ENCODE measurements at places on chromosomes 7 and 10.

- no peak for DNase-seq
These were observed 2.6 kb upstream of the DNTT start for GRCh38 chr10:96301616-96302015.

DNA sequence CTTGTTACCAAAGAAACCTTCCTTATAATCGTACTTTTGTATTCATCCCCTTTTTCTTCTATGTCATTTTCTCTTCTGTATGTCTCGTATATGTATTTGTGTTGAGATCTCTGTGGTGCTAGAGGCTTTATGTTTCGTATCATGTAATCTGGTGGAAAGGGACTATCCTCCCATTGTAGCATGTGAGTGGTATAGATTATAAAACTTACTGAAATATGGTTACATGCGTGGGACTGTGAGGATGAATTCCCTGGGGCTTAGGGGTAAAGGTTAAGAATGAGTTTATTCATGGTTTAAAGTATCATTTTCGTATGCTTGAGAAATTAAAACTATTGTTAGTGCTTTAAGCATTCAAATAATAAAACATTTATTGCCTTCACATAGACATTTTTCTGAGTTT lies 141.9 kb downstream of the ANKRD7 start:
- DNase-seq: no peak

DNA sequence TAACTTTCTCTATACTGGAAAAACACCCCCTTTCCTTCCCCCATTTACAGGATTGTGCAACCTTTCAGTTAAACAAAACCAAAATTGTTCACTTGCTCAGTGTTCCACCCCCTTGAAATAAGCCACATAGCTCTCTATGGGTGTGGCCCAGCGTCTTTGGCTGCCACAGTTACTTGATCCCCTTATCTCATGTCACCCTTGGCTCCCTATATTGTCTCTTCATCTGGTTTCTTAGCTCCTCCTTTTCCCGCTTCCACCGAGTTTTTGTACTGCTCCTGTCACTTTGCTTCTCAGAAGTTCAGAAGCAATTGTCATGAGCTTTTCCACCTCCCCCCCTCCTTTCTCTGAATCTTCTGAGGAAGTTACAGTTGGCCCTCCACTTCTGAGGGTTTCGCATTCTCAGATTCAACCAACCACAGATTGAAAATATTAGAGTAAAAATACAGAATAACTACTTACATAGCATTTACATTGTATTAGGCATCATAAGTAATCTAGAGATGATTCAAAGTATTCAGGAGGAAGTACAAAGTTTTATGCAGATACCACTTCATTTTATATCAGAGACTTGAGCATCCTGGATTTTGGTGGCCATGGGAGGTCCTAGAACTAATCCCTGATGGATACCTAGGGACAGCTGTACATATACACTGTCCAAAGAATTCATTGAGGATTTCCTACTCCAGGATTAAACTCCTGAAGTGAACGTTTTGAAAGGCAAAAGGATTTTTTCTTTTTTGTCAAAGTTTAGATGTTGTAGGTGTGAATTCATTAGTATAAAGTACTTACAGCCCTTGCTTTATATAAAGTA lies 60.4 kb downstream of the ADD3 start:
- DNase-seq: no peak

- DNase-seq: no peak
These were observed 28.8 kb downstream of the TOMM7 start for GRCh38 chr7:22793593-22794462.

- no peak for DNase-seq
These were observed 70.6 kb downstream of the AP3M1 start for GRCh38 chr10:74079936-74080590.

DNA sequence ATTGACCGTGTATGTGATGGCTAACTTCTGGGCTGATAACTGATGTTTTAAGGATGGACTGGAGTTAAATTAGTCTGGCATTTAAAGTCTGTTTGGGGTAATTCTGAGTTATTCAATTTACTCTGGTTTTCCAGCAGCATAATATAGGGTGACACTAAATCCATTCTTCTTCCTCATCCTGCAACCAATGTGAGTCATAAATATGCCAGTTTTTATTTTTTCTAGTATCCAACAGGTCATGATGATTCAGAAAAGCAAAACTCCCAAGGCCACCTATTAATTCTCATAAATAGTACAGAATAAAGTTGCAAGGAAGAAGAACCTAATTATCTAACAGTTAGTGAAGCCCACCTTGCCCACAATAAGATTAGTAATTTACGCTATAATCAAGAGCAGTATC lies 7.5 kb upstream of the EPHB6 start:
- DNase-seq: no peak

GRCh38 chr7:103870664-103871063 lies 118.8 kb downstream of the RELN start:
- no peak for DNase-seq

GRCh38 chr7:128268233-128268632 lies 27.2 kb downstream of the LEP start:
- DNase-seq: no peak

DNA sequence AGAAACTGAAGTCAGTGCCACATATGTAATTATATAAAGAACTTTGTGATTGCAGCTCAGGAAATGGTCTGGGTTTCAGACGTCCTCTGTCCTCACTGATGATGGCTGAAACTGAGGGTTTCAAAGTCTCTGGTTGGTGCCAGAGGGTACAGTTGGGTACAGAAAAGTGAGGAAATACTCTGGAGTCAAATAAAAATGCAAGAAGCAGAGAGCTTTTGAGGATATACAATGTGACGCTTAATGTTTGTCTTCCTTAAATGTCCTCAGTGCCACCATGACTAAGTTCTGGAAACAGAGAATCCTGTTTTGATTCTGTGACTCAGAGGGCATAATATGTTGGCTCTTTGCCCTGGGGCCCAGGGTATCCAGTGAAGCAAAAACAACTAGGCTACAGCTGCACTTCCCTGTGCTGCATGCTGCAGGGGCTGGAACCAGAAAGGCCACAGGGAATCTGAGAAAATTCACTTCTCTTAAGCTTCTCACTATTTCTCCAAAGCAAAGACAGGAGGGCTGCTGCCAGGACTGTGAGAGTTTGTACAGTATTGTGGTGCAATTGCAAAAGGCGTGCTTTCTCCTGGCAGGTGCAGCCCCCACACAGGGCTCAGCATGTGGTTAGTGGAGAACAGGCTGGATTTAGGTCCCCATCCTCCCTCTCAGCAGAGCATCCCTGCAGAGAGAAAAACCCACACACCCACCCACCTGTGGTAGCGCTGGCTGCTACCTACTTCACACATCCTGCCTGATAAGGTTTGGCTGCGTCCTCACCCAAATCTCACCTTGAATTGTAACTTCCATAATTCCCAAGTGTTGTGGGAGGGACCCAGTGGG lies 169.5 kb upstream of the SVIL start:
- peak; percentile 23 for DNase-seq

GRCh38 chr10:72679838-72680241 lies 12.1 kb upstream of the MCU start:
- DNase-seq: no peak

DNA sequence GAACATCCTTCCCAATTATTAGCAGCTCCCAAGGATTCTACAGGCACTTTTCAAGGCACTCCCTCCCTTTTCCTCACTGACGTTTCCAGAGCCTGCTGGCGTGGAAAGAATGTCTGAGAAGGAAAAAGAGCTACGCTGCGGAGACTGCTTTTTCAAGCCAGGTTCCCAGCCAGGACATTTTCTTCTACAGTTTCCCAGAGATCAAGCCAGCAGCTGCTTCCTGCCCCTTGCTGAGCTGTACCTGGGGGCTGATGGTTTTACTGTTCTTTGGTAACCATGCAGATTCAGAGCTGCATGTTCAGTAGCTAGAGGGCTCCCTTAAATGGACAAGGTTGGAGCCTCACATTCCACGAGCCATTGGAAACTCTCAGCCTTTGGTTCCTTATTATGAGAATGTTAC lies 133.4 kb downstream of the EVX1 start:
- DNase-seq: no peak

GRCh38 chr7:105297985-105298384 lies 90.7 kb downstream of the SRPK2 start:
- DNase-seq: no peak

DNA sequence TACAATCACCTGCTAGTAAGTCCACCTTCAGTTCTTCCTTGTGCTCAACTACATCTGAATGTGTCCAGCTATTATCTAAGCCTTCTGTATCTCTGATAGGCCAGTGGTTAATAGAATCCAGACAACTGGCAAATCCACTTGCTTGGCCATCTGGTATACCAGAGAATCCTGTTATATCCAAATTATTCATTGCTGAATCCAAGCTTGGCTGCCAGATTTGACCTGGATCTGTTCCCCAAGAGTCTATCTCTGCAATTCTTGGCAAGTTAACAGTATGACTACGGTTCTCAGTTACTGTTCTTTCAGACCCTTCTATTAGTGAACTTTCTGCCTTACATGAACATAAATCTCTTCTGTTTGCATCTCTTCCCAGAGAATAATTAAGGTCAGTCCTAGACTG lies 154.6 kb upstream of the TARP start:
- no peak for DNase-seq

DNA sequence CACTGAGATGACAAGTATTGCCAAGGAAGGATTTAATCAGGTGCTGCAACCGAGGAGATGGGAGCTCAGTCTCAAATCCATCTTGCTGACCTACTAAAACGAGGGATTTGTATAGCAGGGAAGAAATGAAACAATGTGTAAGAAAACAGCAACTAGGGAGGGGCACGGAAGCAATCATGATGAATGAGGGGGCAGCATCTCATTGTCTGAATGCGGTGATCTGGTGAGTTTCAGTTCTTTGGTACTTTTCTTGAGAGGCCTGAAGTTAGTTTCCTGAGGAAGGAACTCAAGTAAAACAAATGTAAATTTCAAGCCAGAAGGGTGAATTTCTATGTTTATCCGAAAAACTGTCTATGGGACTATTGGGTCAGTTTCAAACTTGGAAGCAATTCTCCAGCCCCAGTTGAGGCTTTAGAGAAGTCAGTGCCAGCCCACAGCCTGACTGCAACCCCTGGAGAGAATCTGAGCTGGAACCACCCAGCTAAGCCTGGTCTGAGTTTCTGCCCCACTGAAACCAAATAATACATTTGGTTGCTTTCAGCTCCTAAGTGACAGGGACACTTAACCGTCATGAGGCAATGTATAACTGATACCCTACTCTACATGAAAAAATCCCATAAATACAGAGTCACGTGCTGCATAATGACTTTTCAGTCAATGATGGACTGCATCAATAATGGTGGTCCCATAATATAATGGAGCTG lies 45.8 kb upstream of the TNS3 start:
- no peak for DNase-seq

- DNase-seq: no peak
These were observed 52.3 kb downstream of the CCDC3 start for GRCh38 chr10:12949248-12949647.

DNA sequence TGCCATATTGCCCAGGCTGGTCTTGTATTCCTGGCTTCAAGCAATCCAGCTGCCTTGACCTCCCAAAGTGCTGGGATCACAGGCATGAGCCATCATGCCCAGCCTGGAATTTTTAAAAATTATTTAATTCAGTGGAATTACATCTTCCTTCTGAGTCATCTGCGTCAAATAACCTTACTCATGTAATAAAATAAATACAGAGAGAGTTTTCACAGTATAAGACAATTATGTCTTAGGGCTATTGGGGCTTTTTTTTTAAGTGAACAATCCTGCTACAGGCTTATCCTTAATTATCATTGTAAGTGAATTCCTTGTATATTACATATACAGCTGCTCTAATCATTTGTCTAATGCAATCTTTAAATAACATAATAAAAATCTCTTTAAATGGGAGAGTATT lies 108.3 kb downstream of the MAPK8 start:
- DNase-seq: no peak

GRCh38 chr7:80967071-80967916 lies 48.4 kb upstream of the SEMA3C start:
- no peak for DNase-seq

- DNase-seq: no peak
These were observed 31.5 kb upstream of the SLC13A1 start for GRCh38 chr7:123231021-123232000.

DNA sequence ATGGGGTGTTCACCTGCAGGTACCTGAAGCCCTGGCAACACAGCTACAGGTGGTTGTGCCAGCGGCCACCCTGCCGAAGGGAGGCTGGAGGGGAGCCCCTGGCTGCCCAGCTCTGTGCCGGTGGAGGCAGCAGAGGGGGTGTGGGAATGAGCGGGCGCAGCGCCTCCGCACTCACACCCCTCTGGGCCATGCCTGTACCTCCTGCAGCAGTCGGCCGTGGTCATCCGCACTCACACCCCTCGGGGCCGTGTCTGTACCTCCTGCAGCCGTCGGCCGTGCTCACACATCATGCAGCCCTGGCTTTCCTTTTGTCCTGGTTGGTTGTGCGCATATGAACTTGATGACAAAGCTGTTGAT lies 1.7 kb downstream of the ZNF511 start:
- DNase-seq: no peak

DNA sequence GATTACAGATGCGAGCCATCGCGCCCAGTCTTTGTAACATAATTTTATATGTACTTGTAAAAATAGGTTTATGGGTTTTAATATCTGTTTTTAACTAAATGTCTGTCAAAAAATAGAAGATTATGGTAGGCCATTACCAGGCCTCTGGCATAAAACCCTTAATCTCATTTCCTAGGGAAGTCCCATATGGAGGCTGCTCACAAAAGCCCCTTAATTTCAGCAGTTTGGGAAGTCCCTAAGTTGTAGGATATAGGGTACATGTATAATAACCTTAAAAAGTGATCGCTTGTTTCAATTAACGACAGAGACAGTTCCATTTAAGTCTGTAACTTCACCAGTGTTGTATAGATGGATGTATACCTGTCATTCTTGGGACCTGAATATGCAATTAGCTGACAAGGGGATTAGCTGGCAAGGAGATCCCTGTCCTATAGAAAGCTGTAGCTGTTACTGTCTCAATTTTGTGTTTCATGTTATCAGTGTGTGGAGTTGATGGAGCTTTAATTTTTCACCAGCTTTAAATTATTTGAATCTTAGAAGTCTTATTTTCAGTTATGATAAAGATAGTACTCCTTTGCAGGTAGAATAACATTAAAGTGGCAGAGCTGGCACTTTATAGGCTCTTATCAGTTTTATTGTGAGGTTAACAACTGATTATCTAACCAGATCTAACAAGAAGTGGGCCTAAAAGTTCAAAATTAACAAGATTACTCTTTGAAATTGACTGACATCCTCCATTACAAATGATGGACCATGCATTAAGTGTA lies 10.5 kb downstream of the TRIM24 start:
- DNase-seq: no peak

GRCh38 chr7:105245398-105246114 lies 143.2 kb downstream of the SRPK2 start:
- no peak for DNase-seq

DNA sequence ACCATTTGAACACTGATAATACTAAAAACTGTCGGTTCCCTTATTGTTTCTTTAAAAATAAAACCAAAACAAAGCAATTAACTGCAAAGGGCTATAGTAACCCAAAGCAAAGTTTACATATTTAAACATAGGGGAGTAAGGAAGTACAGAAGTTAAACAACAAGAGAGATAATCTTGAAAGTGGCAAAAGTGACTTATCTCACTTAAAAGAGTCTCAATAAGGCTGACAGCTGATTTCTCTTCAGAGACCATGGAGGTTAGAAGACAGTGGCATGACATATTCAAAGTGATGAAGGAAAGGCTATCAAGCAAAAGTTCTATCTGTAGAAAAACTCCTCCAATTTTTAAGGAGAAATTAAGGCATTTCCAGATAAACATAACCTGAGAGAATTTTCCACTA lies 233.5 kb upstream of the HDAC9 start:
- no peak for DNase-seq
